ENCODE measurements at places on chromosomes 6 and 20. TPM values are rescaled to one million over a fixed set of nuclear protein-coding genes. Genes with fewer than 3 reads are reported as not detected.

DNA sequence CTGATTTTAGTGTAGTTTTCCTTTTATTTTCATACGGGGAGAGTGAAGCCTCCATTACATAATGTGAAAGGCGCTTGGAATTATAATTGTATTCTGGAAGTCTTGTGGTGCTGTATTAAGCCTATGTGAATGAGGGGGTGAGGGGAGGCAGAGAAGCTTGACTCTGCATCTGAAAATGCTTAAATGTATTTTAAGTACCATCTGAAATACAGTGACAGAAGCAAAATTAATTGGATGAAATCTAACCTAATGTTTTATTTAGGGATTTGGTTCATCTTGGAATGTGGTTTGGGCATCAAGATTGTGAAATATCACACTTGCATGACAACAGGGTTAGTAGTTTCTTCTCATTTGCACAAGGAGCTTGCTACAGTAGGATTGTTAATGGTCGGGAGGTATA, 41.2 kb downstream of the TMEM200A start:
- DNase-seq: no peak

DNA sequence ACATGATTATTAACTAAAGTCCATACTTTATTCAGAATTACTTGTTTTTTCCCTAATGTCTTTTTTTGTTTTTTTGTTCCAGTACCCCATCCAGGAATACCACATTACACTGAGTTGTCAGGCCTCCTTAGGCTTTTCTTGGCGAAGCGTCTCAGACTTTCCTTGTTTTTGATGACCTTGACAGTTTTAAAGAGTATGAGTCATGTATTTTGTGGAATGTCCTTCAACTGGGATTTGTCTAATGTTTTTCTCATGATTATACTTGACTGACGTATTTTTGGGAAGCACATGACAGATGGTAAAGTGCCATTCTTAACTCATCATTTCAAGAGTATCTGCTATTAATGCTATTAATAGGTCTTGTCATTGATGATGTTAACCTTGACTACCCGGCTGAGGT, 23.6 kb downstream of the ENPP1 start:
- DNase-seq: no peak

DNA sequence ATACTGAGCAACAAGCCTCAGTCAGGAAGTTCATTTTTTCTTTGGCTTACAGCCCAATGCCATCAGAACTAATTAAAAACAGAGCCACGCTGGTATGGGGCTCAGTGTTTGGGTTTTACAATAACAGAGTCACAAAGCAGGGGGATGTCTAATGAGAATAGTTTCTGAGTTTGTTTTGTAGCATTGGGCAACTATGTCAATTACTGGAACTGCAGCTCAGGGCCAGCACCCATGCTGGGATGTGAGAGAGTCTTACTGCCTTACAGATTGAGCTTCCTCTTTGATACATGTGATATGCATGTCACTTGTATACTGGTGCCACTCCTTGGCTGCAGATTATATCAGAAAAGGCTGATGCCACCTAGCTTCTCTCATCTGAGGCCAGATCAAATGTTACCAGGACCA, 117.6 kb downstream of the TFAP2B start:
- DNase-seq: no peak

GRCh38 chr20:59055302-59055701, 12.7 kb upstream of the PRELID3B start:
- no peak for DNase-seq

GRCh38 chr6:9173229-9173628, 737.9 kb upstream of the SLC35B3 start:
- DNase-seq: no peak

DNA sequence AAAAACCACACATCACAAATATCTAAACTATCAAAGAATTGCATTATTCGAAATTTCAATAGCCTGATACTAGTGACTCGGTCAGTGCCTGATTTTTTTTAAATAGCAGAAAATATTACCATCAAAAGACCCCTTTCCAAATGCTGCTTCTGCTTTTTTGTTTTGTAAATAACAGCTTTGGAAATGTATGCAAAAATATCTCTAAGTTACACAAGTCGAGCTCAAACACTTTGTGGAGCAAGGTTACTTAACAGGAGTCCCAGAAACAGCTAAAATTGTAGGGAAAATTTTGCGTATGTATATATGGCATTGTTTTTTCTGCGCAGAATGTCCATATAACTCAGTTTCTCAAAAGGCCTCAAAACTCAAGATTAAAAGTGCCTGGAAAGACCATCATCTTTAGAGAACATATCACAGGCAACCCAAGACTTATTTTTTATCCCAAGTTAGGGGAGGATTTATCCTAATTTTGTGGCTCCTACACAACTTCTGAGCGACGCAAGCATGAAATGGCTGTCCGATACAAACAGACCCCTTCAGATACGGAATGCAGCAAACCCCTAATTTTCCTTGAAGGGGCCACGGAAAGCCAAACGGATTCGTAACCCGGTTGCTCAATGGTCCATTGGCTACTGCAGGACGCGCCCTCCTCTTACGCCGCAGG, 1.3 kb downstream of the CEP85L start:
- peak; percentile 59 for DNase-seq

DNA sequence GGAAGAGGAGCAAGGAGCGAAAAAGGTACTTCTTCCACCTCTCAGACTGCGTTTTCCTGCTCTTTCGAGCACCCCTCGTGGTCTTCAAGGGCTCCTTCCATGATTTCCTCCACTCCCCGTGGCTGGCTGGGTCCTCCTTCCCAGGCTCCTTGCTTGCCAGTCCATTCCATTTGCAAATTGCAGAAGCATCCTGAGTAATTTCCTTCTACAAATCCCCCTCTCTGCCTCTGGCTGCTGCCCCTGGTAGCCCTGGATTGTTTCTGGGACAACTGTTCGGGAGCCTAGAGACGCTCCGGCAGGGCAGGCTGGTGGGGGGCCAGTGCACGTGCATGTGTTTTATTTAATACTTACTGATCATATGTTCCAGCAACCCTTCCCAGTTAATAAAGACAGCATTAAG, 173.1 kb downstream of the ZMYND8 start:
- no peak for DNase-seq

GRCh38 chr6:36184311-36184710, 12.2 kb upstream of the BRPF3 start:
- no peak for DNase-seq

DNA sequence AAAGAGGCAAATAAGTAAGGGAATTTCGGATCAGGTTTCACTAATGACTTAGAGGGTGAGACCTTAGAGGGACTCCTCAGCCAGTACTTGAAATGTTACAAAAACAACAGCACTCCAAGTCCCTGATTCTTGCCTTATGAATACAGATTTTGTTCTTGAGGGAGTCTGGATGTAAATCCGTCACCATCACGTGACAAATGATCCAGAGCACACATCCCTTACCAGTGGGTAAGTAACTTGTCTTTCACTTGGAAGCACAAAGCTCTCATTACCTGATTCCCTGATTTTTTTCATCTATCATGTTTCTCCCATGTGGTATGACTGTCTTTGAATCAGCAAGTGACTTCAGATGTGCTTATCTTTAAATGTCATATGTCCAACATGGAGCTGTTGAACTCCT, 595.3 kb upstream of the POU3F2 start:
- no peak for DNase-seq

- no peak for DNase-seq
Observed at GRCh38 chr6:137740967-137741761, 125.9 kb upstream of the TNFAIP3 start.

DNA sequence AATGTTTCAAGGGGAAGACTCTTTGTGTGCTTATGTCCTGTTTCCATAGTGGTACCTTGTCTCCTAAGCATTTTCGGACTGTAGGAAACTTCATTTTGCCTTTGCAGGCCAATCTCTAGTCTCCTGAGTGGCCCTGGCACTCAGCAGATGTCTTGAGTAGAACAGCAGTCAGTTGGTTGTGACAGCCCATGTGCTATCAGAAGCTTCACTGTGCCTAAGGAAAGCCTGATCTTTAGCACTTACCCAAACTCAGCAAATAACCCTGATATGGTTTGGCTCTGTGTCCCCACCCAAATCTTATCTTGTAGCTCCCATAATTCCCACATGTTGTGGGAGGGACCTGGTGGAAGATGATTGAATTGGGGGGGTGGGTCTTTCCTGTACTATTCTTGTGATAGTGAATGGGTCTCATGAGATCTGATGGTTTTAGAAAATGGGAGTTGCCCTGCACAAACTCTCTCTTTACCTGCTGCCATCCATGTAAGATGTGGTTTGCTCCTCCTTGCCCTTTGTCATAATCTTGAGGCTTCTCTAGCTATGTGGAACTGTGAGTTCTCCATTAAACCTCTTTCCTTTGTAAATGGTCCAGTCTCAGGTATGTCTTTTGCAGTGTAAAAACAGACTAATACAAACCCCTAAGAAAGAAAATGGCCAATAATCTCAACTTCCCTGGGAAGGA, 15.9 kb upstream of the SRPK1 start:
- no peak for DNase-seq

DNA sequence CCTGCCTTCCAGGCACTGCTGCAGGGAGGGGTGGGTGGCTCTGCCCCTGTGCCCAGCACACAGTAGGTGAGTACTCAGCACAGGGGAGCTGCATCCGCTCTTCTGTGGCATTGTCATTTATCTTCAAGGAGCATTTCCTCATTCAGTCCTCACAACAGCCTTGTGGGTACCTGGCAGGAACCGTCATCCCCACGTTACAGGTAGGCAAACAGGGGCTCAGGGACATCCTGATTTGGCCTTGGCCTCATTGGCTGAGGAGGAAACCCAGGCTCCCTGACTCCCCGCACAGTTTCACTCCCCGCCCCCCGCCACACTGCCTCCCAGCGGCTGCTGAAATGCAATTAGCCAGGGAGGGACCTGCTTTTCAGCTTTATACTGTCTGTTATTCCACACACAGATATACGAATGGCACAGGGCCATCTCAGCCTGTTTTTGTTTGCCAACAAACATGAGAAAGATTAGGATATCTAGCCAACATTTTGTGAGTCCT, 24.2 kb upstream of the PNPLA1 start:
- DNase-seq: no peak

GRCh38 chr6:297571-298232, 5.4 kb downstream of the DUSP22 start:
- no peak for DNase-seq

- DNase-seq: no peak
Observed at GRCh38 chr6:46137387-46137786, 7.6 kb downstream of the ENPP4 start.

DNA sequence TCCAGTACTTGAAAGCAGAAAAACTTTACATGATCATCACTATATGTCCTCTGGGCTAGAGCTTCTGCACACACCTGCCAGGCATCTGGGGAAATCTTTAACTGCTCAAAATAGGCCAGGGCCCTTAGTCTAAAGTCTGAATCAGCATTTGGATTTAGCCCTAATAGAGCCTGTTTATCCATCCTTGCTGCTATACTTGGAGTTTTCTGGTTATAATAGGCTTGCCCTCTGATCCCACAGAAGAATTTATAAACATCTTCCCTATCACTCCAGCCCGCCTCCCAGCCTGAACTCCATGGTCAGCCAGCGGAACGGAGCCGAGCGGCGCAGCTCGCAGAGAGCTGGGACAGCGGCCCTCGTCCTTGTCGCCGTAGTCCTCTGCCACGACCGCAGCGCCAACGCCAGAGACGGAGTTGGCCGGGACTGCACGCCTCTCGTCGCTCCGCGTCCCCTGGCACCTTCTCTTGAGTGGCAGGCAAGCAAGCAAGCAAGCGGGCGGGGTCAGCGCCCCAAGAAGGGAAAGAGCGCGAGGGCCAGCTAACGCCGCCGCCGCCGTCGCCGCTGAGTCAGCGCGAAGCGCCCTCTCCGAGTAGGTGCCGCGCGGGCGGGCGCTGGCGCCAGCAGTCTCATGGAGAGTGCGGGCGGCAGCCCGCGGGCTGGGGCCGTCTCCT, 25.4 kb upstream of the ASIP start:
- DNase-seq: peak; percentile 57

- no peak for DNase-seq
Observed at GRCh38 chr6:139330306-139330705, 38.5 kb upstream of the TXLNB start.

GRCh38 chr20:40959325-40960092, 69.1 kb upstream of the TOP1 start:
- no peak for DNase-seq

GRCh38 chr20:10951216-10951615, 277.4 kb upstream of the JAG1 start:
- no peak for DNase-seq

DNA sequence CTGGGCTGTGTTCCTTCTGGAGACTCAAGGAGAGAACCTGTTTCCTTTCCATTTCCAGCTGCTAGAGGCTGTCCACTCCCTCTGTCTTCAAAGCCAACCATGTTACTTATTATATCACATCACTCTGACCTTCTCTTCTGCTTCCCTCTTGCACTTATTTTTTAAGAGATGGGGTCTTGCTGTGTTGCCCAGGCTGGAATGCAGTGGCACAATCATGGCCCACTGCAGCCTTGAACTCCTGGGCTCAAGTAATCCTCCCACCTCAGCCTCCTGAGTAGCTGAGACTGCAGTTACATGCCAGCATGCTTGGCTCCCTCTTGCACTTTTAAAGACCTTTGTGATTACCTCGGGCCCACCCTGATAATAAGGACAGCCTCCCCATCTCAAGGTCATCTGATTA, 160.0 kb upstream of the DTNBP1 start:
- no peak for DNase-seq

TAF4 gene
- 19.2 TPM for polyA plus RNA-seq

CLPSL1 gene
- polyA plus RNA-seq: 0.40 TPM

HACE1 gene
- 15.7 TPM for polyA plus RNA-seq

CENPW gene
- polyA plus RNA-seq: 26.5 TPM

SEMG1 gene
- polyA plus RNA-seq: not detected

HLA-DRA gene
- polyA plus RNA-seq: 60.0 TPM

VSX1 gene
- polyA plus RNA-seq: not detected

CHRNA4 gene
- polyA plus RNA-seq: 10.0 TPM

BPIFB1 gene
- not detected for polyA plus RNA-seq

FAM229B gene
- 44.7 TPM for polyA plus RNA-seq

MYMX gene
- polyA plus RNA-seq: 1.1 TPM

MDFI gene
- 98.0 TPM for polyA plus RNA-seq
